CD4-positive, alpha-beta T cell treated with Interleukin-6 at 100 ng/mL for 8 hours (primary cell): ENCODE measurements at places on chromosomes 7 and 10.

- no peak for DNase-seq
These were observed 8.4 kb downstream of the ZYX start for GRCh38 chr7:143389316-143390103.

GRCh38 chr10:42638055-42638820 lies at the start of gene ZNF33B:
ZNF33B (minus strand) TSS chr10:42638570; CDS start chr10:42636928, 1,642 bp downstream.
- peak; percentile 97 for DNase-seq

GRCh38 chr7:155962191-155962967 lies 150.1 kb upstream of the SHH start:
- DNase-seq = no peak

DNA sequence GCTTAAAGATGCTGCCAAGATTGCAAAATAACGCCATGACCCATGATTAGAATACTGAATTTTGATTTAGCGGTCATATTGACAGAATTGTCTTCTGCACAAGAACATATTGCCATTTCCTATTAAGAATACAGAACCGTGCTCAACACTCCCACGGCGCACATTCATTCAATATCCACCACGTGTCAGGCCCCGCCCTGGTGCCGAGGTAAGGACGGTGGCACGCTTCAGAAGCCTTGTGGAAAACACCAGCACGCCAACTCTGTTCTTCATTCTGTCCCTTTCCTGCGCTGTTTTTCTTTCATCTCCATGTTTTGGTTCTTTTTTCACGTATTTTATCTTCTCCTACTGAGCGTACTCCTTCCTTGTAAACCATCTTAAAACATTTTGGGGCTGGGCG lies 189.3 kb downstream of the ZMYND11 start:
- DNase-seq = no peak

GRCh38 chr10:77925795-77926565 lies 575 bp downstream of the DLG5 start:
- no peak for DNase-seq

DNA sequence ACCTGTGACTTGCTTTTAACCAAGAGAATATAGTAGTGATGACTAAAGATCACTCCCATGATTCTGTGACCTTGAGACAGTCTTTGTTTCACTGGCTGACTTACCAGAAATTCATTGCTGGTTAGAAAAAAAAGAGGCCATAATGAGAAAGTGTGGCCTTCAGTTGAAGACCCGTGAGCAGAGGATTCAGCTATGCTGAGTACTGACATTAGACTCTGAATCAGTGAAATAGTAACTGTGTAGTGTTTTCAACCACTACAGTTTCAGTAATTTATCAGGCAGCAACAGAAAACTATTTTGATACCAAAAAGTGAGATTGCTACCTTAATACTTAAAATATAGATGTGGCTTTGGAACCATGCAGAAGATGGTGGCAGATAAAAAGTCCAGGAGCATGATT lies 298.0 kb upstream of the KCND2 start:
- DNase-seq = no peak

- DNase-seq = no peak
These were observed 162.9 kb downstream of the SH3PXD2A start for GRCh38 chr10:103692436-103692951.
